Osteoblast (primary cell): ENCODE measurements at places on chromosomes 1 and 21.

DNA sequence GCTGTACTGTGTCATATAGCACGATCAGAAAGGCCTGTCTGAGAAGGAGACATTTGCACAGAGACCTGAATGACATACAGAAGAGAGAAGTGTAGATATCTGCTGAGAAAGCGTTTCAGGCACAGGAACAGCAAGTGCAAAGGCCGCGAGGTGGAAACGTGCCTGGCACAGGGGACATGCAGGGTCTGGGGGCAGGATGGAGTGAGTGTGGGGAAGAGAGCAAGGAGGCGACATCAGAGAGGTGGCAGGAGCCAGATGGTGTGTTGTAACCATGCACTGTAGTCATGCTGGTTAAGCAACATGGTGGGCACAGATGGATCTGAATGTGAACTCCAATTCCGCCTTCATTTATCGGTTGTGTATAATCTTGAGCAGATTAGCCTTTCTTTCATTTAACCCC is 13.0 kb downstream of the KRTCAP2 start:
- no peak for DNase-seq

- DNase-seq, result no peak
These were observed 144.8 kb downstream of the ST6GALNAC5 start for GRCh38 chr1:77012066-77012465.

- no peak for DNase-seq
These were observed 200.6 kb downstream of the PRDM2 start for GRCh38 chr1:13900583-13900982.

DNA sequence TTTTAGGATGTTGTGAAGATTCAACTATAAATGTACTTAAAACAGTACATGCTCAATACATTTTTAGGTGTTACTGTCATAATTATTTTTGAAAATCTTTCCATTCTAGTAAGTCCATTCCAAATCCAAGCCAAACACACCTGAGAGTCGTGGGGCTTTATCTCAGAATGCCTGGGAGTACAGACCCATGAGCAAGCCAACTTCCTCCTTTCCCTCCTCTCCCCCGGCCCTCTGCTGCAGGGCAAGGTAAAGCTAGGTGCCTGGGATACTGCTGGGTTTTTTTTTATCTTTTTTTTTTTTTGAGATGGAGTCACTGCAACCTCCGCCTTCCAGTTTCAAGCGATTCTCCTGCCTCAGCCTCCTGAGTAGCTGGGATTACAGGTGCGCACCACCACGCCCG is 16.5 kb downstream of the TMEM51 start:
- no peak for DNase-seq

DNA sequence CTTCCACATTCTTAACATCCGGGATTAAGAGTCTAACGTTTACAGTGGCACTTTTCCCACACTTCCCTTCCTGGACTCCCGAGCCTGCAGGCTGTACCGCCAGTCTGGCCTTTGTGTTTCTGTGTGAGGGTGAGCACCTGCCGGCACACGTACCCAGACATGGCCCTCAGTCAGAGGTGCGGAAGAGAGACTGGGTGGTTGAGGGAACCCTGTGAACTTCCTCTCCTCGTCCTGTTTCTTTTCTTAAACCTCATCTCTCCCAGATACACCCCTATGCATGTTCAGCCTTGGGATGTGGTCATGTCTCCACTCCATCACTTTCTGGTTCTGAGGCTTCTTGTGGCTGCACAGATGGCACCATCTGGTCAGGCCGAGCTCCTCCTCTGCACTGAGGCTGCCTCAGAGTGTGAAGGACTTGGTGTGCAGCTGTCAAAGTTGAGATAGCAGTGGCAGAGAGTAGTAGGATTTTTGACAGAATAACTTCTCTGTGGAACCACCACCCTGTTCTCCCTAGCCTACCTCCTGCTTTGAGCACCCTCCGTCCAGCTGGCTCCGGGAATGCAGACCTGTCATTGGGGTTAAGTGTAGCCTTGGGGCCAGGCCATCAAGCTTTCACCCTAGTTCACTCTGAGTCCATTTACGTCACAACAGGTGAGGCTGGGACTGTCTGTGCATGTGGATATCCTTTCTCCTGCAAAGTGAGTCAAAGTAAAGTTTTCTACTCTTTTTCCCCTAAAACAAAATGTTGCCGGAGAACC is 31.4 kb downstream of the VASH2 start:
- DNase-seq, result no peak

DNA sequence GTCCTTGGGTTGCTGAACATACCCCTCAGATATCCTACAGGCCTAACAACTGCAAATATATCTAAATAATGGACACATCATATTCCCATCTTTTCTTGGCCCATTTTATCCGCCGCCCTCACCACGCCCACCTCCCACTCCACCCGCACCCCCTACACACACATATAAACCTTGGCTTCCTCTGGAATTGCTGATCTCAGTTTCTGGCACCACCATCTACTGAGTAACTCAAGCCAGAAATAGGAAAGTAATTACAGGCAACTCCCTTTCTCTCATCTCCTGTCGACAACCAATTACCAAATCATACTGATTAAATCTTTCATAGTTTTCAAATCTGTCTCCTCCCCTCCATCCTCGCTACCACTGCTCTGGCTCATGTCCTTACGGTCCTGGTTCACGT is 4.7 kb downstream of the RGS8 start:
- DNase-seq, result no peak

- DNase-seq, result no peak
These were observed 16.8 kb downstream of the LGR6 start for GRCh38 chr1:202210385-202210784.
